C1 segment of cervical spinal cord (tissue), 14 donors: ENCODE measurements at places on chromosomes 1 and 21.

DNA sequence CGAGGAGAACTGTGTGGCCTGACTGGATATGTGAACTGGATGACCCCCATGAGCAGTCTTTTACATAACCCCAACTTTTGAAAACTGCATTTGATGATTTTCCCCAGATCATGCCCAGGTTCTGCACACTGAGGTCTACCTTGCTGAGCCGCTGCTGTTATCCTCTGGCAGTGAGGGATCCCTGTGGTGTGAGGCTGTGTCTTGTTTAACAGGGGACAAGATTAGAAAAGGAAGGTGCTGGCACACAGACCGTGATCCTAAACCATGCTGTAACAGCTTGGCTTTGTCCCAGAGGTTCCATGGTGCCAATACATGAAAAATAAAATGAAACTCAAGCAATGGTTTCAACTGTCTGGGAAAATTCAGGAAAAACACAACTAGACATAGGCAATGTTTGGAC, 134.2 kb downstream of the ZZZ3 start:
- no peak for DNase-seq

DNA sequence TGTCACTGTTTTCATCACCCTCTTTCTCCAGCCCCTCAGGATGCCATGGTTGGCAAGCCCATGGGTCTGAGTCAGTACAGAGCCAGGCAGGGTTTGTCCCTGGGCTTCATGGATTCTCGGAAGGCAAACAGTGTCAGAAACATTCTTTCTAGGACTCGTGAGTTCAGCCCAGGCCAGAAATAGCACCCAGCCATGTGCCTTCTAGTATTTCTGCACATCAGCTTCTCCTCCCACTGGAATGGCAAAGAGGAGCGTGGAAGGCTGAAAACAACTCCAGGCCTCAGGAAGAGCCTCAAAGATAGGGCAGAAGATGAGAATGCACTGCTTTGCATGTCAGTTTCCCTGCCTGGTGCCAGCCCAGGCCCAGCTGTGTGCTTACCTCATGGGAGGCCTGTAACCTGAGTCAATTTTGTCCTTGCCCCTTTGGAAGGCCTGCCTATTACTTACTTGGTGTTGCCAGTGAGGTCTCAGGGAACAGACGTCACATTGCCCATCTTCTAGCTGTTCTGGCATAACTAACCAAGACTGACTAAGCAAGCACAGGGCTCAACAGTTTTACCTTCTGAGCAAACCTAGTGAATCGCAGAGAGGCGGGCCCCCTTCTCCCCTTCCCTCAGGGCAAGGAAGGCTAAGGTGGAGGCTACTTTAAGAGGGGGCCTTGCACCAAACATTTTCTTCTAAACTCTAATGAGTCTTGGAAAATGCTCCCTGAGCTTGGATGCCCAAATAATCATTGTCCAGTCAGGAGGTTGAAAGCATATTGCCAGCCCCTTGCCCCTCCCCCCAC, 42.4 kb downstream of the GLUL start:
- no peak for DNase-seq

DNA sequence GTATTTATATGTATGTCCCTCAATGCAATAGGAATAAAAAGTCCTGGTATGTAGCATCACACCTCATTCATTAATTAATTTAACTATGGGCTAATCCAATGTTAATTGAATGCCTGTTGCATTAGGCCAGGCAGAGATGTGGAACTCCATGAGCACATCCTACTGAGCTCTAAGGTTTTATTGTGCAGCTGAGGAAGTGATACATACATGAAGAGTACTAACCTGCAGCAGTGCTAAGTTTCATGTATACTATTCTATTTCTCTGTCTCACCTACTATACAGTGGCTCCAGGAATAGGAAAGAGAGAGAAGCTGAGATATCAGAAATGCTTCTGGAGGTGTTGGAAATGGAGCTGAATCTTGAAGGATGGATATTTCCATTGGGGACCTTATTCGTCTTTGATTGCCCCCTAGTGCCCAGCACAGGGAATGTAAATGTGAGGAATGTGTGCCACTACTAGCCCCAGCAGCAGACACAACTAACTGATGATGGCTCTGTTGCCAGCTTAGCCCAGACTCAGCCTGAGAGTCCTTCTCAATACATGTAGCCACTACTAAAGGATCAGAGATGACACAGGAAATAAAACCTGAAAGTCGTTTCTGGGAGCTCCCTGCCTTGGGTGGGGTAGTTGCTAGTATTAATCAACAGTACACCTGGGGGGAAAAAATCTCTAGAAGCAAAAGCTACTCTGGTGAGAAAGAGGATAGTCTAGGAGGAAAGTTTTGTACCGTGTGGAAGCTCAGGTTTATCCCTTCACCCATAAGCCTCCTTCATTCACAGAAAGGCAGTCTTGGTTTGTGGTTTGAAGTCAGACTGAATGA, 173.3 kb upstream of the FOXD3 start:
- DNase-seq: no peak

DNA sequence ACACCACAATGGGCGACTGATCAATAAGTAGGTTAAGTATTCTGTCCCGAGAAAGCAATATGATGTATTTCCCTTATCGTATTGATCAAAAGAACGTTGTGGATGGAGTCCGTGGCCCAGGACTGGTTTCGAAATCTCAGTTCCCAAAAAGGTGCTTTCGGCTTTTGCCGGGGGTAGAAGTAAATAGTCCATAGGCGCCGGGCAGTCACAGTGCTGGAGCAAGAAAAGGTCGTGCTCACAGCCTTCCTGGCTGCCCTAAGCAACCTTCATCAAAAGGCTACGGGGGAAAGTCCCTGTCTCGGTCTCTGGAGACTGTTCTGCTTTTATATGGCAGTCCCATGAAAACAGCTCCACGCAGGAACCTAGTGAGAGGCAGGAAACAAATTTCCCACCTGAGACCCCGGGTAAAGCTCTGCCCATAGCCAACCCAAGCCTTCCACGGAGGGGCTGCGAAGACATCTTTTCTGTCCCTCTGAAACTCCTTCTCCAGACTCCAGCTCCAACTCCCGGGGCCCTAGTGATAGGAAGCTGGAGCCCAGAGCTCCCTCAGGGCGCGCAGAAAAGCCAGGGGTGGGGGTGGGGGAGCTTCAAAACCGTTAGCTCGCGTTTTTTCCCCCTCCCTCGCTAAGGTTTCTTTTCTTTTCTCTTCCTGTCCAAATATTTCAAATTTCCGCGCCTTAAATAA, 7.0 kb downstream of the CDKN2C start:
- no peak for DNase-seq
